ENCODE measurements at places on chromosomes 1 and 21. TPM values are rescaled to one million over a fixed set of nuclear protein-coding genes. Genes with fewer than 3 reads are reported as not detected.

DNTTIP2 gene
- 32.3 TPM for total RNA-seq

DISP3 gene
- under 0.01 TPM for total RNA-seq

PARK7 gene
- 160 TPM for total RNA-seq

LYPD8 gene
- not detected for total RNA-seq

FAM72C gene
- total RNA-seq: under 0.01 TPM
